COR-L47 (cell line): ENCODE measurements at places on chromosomes 16 and 17.

DNA sequence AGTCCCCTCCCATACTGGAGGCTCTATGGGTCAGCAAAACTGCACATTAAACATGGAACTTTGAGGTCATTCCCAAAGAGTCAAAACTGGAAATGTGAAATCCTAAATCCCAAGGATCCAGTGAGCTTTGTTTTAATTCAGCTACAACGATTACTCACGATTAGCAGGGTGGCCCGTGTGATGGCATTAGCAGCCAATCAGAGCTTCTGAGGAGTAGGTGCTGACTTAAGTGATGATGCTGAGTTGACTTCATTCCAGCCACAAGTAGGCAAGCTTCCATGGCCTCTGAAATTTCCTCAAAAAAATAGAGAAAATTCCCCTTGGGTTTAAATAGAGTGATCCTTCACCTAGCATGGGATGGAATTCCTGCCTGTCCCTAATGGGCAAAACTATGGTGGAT is 28.1 kb upstream of the BEAN1 start:
- no peak for DNase-seq

DNA sequence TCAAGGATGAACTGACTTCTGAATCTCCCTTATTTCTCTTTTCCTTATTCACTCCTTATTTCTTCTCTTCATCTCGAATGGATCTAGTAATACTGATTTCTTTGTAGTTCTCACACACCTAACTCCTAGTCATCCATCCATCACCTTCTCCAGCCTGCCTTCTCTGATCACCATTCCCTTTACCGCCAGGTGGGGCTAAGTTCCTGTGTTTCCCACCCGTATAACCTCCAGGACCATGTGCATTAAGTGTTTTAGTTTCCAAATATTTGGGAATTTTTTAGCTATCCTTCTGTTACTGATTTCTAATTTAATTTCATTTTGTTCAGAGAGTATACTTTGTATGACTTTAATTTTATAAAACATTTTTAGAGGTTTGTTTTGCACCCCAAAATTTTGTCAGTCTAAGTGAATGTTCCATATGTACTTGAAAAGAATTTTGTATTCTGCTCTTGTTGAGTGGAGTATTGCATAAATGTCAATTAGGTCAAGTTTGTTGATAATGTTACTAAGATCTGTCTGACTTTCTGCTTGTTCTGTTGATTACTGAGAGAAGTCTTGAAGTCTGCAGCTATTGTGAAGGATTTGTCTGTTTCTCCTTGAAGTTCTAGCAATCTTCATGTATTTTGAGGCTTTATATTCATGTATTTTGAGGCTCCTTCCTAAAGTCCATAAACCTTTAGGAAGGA is 8.8 kb downstream of the BPTF start:
- no peak for DNase-seq

DNA sequence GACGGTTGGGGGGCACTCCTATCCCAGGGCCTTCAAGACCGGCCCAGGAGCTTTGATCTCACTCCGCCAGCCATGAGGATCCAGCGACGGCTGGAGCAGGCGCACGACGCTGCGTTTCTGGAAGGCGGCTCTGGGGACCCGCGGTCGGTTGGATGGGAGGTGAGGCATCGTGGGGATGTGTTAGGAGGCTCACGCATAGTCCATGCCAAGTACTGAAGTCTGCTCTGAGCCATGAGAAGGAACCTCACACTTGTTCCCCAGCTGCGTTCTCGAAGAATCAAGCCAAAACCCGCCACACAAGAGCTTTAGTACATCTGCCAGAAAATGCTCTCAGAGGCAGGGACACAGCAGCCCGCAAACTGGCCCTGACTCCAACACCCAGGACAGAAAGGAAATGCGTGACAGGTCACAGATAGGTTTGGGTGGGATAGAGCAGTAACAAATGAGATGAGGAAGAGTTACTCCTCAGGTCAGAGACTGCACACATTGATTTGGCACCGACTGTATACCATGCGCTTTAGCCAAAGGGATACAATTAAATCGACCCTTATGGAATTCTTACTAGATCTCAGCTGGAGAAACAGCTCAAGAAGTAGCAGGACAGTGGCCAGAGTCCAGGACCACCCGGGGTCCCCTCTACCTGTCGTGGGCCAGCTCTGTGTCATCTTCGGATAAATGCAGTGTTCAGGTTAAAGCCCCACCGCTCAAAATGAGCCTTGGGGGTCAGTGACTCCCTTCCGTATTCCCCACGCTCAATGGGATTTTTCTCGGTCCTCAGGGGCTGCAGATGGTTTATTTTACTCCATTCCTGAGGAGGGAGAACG is 6.7 kb upstream of the GSG1L start:
- DNase-seq, result no peak

DNA sequence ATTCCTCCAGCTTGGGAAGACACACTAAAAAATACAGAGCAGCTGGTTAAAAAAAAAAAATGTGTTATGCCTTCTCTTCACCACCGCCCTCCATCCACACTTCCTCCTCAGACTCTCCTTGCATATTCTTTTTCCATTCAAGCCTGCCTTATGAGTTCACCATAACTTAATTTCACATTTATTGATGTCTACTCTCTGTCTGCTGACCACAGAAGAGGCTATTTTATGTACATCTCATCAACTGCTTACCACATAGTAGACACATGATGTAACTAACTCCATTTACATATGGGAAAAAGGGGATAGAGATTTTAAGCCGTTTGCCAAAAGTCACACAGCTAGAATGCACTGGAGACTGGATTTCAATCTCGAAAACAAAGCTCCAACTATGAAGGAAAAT is 409.8 kb downstream of the CDH11 start:
- no peak for DNase-seq

GRCh38 chr17:20979792-20980083 is 63.1 kb downstream of the USP22 start:
- DNase-seq, result no peak

DNA sequence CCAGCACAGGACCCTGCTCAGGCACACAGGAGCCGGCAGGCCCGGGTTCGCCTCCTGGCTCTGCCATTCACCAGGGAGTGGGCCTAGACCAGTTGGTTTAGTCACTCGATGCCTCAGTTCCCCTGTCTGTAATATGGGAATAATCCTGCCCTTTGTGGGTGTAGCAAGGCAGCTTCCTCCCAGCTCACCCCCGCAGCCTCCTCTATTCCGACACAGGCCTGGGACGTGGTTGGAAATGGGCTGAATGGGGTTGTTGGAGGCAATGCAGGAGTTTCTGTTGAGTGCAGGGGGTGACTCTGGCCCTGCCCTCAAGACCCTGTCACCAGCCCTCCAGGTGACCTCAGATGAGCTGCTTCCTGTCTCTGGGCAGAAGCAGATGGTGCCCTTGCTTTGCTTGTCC is 19.8 kb downstream of the SLC5A10 start:
- DNase-seq, result no peak

DNA sequence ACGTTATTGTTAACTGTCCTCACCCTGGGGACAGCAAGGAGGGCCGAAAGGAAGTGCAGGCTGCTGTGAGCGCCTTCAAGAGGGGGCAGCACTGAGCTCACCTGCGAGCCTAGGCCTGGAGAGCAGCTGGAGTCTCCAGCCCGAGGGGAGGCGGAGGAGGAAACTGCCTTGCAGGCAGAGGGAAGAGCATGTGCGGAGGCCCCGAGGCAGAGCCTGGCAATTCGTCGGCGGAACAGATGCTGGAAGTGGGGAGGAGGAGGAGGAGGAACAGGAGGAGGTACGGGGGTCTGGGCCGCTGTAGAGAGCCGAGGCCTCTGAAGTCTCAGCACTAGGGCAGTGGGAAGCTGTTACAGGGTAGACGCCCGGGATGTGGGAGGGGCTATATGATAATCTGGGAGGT is 49.6 kb upstream of the PLCG2 start:
- DNase-seq, result no peak

GRCh38 chr17:21475571-21475970 is 99.4 kb downstream of the KCNJ12 start:
- DNase-seq, result no peak
